Smooth muscle cell of bladder (primary cell): ENCODE measurements at places on chromosomes 3 and 15. TPM values are rescaled to one million over a fixed set of nuclear protein-coding genes. Genes with fewer than 3 reads are reported as not detected.

ZNF654 gene
- 12.1 and 20.8 TPM in 2 replicates for total RNA-seq

DPPA4 gene
- total RNA-seq, result not detected in 2 replicates

LRRK1 gene
- total RNA-seq, result 6.8 and 12.9 TPM in 2 replicates

STRIT1 gene
- not detected in 2 replicates for total RNA-seq

CACNA1D gene
- 0.14 and 0.28 TPM in 2 replicates for total RNA-seq

ALG1L2 gene
- total RNA-seq, result 0.43 TPM in 1 of 2 replicates, not detected in the other

SLC15A2 gene
- total RNA-seq, result 0.14 and 0.37 TPM in 2 replicates

CCR8 gene
- not detected in 2 replicates for total RNA-seq

ABHD6 gene
- total RNA-seq, result 5.5 and 8.8 TPM in 2 replicates

STOML1 gene
- 11.1 and 12.5 TPM in 2 replicates for total RNA-seq

KNG1 gene
- total RNA-seq, result not detected in 2 replicates

UBAP1L gene
- total RNA-seq, result 0.71 and 1.4 TPM in 2 replicates

PLXNB1 gene
- 24.6 and 42.2 TPM in 2 replicates for total RNA-seq

PLOD2 gene
- 239 and 311 TPM in 2 replicates for total RNA-seq

RBP2 gene
- not detected in 2 replicates for total RNA-seq

GOLGA6L7 gene
- total RNA-seq, result not detected in 2 replicates

PRKCD gene
- total RNA-seq, result 1.6 and 2.2 TPM in 2 replicates

ABHD17C gene
- total RNA-seq, result 12.1 and 16.1 TPM in 2 replicates

NR2E3 gene
- total RNA-seq, result 0.14 and 0.18 TPM in 2 replicates

KBTBD8 gene
- 2.4 and 3.9 TPM in 2 replicates for total RNA-seq

TFDP2 gene
- total RNA-seq, result 19.9 and 20.5 TPM in 2 replicates
